Dermis blood vessel endothelial cell (primary cell): ENCODE measurements at places on chromosomes 3 and 15.

GRCh38 chr15:62749036-62749815 is 293.3 kb upstream of the TPM1 start:
- no peak for DNase-seq

DNA sequence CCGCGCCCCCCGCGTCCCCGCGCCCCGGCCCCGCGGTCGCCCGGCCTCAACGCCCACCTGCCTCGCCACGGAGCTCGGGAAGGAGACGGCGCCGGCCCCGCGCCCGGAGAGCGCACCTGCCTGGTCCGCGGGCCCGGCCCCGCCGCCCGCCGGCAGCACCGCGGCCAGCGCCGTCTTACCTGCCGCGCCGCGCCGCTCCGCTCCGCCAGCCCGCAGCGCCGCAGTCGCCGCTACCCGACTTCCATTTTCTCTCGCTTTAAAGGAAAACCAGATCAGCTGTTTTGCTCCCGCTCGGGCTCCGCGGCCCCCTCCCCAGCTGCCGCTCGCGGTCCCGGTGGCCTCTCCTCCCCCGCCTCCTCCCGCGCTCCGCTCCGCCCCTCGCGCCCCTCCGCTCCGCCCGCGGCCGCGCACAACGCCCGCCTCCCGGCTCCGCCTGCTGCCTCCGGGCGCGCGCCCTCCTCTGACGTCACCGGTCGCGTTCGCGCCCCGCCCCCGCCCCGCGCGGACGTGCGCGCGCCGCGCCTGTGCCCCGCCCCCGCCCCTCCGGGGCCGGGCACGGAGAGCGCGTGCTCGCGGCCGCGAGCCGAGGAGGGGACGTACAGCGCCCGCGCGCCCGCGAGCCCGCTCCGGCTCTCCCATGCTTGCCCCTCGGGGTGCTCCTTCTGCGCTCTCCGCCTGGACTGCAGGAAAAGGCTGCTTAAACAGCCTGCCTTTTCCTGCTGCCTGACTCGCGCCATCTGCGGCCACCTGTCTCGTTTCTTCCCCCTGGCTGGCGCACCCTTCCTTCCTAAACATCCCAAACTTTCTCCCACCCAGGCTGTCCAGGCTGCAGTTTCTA is 159.8 kb upstream of the CHRNA7 start:
- peak; percentile 89 for DNase-seq

DNA sequence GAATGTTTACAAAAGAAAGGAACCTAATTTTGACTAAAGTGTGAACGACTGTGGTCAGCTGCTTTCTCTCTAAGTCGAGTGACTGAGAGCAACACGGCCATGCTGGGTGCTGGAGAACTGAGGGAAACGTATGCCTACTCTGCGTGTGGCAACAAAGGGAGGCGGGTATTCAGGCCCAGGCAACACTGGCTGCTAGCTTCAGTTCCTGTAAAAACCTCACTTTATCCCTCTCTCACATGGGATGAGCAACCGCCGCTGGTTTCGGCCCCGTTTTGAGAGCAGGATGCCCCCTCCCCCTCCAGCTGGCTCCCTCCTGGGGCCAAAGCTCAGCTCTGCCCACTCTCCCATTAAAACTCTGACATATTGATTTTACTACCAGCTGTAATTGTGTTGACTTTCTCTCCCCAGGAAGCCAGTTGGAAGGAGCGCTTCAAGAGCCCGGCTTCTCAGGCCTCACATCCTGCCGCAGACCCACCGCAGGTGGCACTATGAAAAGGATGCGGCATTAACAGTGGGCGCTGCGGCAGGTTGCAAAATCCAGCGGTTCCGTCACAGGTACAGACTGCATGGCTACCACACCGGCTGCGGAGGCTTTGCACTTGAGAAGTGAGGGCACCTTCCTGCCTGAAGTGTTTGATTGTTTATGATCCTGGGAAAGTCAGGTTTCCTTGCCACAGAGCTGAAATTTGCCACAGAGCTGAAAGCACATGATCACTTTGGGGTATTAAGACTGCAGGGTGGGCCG is 12.7 kb downstream of the PLXND1 start:
- DNase-seq, result peak; percentile 66

- DNase-seq, result no peak
Observed at GRCh38 chr3:161602475-161602874, 105.9 kb downstream of the OTOL1 start.

GRCh38 chr3:75272691-75273090 is 391.4 kb upstream of the FRG2C start:
- DNase-seq, result no peak

- DNase-seq, result no peak
Observed at GRCh38 chr3:53588122-53588521, 93.7 kb downstream of the CACNA1D start.

DNA sequence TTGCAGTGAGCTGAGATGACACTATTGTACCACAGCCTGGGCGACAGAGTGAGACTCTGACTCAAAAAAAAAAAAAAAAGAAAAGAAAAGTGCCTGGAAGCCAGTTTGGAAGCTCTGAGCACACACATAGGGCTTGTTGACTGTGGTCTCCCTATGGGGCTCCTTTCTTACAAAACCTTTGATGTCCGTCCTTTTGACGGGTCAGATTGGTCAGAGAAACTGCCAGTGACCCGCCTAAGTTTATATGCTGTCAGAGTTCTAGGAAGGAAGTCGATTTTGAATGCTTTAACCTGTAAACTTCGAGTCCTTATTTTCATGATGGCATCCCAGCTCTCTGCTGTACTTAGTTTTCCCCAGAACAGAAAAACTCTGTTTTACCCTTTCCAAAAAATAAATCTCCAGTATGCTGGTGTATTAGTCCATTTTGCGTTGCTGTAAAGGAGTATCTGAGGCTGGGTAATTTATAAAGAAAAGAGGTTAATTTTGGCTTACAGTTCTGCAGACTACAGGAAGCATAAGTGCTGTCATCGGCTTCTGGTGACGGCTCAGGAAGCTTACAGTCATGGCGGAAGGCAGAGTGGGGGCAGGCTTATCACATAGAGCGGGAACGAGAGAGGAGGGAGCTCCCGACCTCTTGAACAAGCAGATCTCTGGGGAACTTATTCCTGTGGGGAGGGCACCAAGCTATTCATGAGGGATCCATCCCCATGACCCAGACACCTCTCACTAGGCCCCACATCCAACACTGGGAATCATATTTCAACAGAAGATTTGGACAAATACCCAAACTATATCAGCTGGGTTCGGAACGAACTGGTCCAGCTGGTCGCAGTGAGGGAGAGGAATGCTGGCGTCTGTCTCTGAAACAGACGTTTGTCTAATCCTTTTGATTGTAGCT is 72.3 kb downstream of the LMLN start:
- peak; percentile 84 for DNase-seq

GRCh38 chr3:113501597-113501996 is 13.4 kb downstream of the SPICE1 start:
- no peak for DNase-seq

GRCh38 chr3:14651440-14652251 is at the start of gene CCDC174:
Gene CCDC174, plus strand, starts transcription at chr3:14651762. Its CDS starts 75 bp downstream, at chr3:14651837.
- peak; percentile 100 for DNase-seq

DNA sequence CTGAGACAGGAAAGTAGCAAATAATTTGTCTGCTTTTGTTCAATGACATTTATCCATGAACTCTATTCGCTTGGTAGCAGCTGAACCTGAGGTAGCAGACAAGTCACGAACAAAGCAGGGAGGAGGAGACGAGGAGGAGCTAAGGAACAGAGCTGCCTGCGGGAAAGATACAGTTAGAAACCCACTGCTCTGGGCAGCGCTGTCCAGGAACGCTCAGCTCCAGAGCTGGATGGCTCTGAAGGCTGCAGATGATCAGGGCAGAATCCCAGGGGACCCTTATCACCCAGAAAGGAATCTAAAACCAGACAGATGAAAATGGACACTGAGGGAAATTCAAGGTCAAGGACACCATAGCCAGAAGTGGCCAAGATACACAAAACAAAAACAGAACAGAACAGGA is 257.8 kb downstream of the CD47 start:
- DNase-seq, result no peak

- no peak for DNase-seq
Observed at GRCh38 chr3:185961675-185962232, 23.9 kb upstream of the TRA2B start.

- DNase-seq, result peak; percentile 84
Observed at GRCh38 chr15:50883903-50884302, 24.6 kb upstream of the AP4E1 start.

DNA sequence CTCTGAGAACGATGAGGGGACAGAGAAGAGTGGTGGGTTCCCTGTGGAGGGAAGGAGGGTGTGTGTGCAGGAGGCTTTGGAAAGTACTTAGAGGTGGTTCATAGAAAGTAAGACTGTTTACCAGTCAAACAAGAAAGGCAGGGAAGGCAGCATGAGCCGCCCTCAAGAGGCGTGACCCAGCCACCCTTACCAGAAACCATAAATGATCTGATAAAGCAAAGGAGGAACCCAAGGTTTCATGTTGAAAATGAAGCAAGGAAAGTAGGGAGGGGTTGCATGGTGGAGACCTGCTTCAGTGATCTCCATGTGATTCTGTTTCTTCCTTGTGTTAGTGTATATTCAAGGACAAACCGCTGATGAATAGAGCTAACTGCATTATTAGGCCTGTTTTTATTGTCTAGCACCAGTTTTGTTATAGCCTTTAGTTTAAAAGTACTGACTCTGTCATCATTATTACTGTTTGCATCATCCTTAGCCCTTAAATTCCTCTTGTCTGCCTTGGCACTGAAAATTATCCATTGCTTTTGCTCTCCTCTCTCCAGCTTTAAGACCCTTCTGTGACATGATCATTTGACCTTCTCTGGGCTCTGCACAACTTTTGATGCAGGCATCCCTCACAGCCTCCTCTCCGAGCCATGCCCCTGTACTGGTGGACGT is 96.1 kb downstream of the STAC start:
- no peak for DNase-seq

GRCh38 chr3:113791381-113791780 is 44.5 kb downstream of the ATP6V1A start:
- no peak for DNase-seq

- DNase-seq, result no peak
Observed at GRCh38 chr15:41798607-41799487, 24.6 kb downstream of the MAPKBP1 start.

GRCh38 chr15:77650265-77650664 is 17.6 kb upstream of the LINGO1 start:
- peak; percentile 44 for DNase-seq
